ENCODE measurements at places on chromosomes 3 and 15.
A peak's percentile ranks its signal among the peaks of the same experiment; 100 is the strongest.

DNA sequence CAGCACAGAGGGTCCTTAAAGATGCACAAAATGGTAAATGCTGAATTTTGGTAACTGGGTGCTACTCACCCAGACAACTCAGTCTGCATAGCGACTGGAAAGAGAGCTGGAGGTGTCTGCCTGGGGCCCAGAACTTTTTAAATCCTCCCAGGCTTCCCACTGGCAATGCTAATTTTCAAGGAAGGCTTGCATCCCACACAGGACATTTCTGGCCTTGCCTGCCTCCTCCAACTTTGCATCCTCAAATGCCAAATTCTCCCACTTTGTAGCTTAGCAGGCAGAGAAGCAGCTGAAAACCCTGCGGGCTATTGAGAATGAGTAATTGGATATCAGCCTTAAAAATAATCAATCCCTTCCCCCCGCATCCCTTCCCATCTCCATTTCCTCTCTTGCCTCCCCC lies 656.6 kb upstream of the ADAMTS9 start:
- no peak for ATAC-seq

- ATAC-seq, result no peak
Measured at GRCh38 chr15:27086805-27087204, 115.8 kb downstream of the GABRG3 start.

DNA sequence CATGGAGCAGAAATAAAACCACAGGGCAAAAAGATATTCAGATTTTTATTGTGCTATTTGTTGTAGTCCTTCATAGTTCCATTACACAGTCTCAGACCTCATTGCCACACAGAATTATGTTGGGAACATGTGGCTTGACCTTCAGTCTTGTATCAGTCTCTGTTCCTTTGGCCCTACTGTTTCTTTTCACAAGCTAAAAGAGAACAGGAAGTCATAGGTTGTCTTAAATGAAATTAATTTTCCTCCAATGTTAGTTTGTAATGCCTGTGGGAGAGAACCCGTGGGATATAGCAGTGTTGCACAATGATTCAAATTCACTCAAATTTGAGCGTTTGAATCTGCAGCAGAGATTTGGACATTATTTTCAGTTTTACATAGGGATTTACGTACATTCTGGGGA lies 359.9 kb downstream of the LRTM1 start:
- no peak for ATAC-seq

GRCh38 chr15:93954985-93955571 lies 276.3 kb upstream of the MCTP2 start:
- no peak for ATAC-seq

- no peak for ATAC-seq
Measured at GRCh38 chr3:104947943-104948342, 418.8 kb upstream of the ALCAM start.

DNA sequence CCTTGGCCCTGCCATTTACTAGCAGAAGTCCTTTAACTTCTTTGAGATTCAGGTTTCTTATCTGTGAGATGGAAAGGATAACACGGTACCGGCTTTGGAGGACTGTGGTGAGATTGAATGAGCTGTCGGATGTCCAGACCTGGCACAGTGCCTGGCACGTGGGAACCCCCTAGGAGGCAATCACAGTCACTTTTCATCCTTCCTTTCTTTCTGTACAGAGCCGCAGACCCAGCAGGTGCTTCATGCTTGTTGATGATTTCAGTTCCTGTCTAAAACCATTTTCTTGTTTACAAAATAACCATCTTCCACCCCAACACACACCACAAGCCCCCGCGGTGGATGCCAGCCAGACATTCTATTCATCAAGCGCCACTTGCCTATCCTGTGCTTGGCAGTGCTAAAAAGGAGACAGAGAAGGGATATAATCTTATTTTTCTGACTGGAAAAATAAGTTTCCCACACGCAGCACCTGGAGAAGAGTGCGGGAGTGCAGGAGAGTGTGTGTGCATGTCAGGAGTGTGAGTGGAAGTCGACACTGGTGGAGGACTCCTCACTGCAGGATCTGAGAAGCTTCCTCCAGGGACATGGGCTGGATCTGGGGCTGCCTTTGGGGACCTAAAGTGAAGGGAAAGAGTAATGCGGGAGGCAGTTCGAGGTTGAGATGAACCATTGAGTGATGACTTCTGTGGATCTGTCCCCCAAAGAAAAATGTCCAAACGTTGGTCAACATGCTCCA lies 85.7 kb downstream of the ST6GAL1 start:
- peak; percentile 25 for ATAC-seq

- no peak for ATAC-seq
Measured at GRCh38 chr15:52855157-52855556, 65.0 kb upstream of the ONECUT1 start.

DNA sequence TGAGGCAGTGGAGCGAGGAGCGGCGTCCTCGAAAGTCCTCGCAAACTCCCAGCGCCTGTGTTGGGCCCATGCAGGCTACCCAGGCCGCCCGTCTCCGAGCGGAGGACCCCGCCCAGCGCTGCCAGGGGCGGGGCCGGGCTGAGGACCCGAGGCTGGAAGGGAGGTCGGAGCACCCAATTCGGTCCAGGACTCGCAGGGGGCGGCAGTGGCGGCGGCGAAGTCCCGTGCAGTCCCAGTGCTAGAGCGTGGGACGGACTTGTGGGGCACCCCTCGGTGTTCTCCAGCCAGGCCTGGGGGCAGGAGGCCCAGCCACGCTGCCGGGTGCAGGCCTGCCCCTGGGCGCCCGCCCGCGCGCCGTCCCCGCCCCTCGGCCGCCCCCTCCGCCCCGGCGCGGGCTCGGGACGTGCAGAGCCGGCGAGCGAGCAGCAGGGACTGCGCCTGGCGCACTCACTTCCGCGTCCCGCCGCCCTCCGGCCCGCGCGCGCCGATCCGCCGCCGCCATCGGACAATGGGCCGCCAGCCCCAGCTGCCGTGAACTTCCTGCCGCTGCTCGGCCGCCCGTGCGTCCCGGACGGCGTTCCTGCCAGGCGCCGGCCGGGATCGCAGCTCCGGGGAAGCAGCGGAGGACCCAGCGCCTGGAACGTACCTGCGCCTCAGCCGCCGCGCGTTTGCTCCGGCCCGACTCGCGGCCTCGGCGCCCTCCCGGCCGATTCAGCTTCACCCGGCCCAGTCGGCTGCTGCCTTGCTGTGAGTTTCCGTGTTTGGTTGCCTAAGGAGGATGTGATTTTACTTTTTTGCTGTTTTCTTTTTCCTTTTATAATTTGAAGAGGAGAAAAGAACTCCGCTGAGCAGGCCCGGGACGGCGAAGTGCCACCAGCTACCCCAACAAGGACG lies 596 bp upstream of the LIMD1 start:
- peak; percentile 83 for ATAC-seq

DNA sequence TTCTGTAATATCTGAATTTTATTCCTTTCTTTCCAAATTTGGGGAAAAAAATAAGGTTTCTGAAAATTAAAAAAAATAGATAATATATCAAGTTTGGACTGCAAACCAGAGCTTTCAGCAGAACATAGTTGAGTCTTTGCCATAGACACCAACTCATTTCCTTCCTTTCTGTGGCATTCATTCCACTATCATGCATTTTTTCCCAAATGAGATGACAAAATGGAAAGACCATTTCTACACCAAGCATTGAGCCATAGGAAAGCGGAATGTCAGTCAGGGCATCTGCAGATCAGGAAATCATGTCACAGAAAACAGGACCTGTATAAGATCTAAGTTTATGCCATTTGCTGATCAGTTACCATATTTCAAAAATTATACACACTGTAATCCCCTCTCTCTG lies 333.3 kb upstream of the THBS1 start:
- no peak for ATAC-seq

DNA sequence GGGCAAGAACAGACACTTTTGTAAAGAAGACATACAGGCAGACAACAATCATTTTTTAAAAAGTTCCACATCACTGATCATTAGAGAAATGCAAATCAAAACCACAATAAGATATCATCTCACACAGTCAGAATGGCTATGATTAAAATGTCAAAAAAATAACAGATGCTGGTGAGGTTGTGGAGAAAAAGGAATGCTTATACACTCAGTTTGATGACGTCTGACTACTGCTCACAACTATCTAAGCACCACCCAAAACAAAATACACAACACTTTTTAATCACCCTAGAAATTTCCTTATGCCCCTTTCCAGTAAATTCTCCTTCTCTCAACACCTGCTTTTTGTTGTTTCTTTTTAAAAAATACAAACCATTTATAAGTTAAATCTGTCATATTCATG lies 228.8 kb downstream of the ISL2 start:
- ATAC-seq, result no peak

- ATAC-seq, result no peak
Measured at GRCh38 chr3:173289072-173289471, 108.5 kb upstream of the NLGN1 start.

- ATAC-seq, result no peak
Measured at GRCh38 chr3:146223401-146224373, 27.2 kb downstream of the PLSCR4 start.

GRCh38 chr3:175257123-175257522 lies 398.0 kb downstream of the NAALADL2 start:
- ATAC-seq, result no peak

- ATAC-seq, result no peak
Measured at GRCh38 chr15:89654301-89654761, 936 bp downstream of the KIF7 start.

GRCh38 chr15:65086680-65087111 lies 10.2 kb downstream of the KBTBD13 start:
- ATAC-seq, result no peak

DNA sequence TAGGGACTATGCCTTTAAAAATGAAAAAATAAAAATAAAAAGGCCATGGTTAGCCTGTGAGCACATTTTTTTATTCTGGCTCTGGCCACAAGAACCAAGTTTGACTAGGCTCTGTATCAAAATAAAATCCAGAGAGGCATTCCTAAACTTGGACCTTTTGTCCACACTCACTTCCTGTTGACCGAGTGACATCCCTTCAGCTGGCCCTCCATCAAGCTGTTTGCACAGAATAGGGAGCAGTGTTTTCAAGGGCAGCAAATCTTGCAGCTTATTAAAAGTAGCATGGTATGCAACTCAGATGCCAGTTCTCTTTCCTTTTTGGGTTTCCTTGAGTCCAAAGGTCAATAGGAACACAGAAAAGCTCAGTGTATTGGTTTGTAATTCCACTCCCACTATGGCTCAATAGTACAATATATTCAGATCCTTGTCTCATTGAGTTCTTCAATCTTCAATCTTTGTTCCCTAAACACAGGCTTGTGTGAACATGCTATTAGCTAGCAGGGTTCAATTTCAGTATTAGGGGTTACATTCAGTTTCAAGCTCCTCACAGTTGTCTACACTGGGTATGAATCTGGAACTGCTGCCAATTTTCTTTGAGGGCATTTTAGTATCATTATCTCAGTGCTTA lies 244.5 kb downstream of the RBMS3 start:
- ATAC-seq, result no peak

- no peak for ATAC-seq
Measured at GRCh38 chr3:61594144-61594963, 33.0 kb downstream of the PTPRG start.

- ATAC-seq, result no peak
Measured at GRCh38 chr15:66951531-66952320, 113.7 kb upstream of the SMAD3 start.

DNA sequence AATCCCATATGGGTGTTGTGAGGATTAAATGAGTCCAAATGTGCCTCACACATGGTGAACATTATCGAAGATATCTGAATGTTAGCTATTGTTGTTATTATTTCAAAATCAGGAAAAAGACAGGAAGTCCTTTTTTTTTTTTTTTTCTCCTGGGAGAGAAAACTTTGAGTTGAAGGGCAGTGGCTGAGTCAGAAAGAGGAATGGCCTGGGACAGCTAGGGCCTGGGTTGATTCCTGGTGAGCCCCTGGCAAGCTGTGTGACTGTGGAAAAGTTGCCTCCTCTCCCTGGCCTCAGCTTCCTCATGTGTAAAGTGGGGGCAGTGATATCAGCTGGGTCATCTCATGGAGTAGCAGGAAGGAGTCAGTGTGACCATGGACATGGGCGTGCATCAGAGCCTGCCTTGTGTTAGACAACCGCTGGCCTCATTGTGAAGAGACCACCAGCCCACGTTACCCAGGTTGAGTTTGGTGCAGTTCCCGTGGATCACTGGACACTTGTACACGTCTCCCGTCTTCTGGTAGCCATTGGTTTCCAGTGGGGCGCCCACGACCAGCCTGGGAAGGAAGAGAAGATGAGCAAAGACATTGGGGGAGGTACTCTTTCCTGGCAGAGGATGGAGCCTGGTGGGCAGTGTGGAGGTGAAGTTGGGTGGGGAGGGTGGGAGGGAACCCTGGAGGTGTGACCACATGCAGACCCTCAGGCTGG lies 63.1 kb downstream of the ITGA11 start:
- no peak for ATAC-seq

DNA sequence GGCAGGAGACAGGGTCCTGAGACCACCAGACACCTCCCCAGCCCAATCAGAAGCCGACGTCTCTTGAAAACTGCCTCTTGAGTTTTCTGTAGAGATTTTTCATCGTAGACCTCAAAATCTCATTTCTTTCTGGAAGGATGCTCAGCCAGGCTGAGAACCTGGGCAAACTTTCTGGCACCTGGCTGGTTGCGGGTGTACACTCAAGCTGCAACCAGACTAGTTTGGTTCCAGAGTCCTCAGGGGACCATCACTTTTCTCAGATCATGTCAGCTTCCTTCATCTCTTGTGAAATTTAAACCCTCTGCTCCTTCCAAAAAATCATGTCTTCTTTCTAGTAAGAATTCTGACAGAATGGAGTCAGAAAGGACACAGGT lies 45.1 kb downstream of the CMTM7 start:
- no peak for ATAC-seq

DNA sequence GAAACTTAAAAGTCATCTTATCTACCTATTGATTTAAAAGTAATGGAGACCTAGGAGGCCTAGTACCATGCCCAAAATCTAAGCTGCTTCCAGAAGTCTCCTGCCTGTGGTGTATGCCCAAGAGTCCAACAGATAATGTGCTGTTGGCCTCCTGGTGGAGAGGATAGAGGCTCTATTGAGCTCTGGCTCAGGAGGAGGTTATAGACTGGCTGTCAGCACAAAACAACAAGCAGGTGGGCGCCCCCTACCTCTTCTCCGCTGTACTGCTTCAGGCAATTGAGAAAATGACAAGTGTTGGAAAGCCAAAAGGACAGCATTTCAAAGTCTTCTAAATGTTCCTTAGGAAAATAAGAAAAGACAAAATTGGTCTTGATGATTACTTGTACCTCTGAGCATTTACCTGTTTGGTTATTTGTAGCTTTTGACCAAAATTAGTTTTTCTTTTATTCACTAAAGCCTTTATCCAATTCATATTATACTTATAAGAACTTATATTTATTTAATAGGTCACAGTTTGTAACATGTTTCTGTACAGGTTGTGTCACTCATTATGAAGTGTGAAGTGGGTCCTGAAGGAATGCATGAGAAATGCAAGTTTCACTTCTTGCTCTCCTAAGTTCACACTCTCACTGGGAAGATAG lies 17.2 kb upstream of the GNB5 start:
- peak; percentile 91 for ATAC-seq
